Stimulated activated CD8-positive, alpha-beta memory T cell treated with anti-CD3 and anti-CD28 coated beads, Interleukin-4, amount 100 ng/mL, for 1 hour (primary cell): ENCODE measurements at places on chromosomes 1 and 21.

DNA sequence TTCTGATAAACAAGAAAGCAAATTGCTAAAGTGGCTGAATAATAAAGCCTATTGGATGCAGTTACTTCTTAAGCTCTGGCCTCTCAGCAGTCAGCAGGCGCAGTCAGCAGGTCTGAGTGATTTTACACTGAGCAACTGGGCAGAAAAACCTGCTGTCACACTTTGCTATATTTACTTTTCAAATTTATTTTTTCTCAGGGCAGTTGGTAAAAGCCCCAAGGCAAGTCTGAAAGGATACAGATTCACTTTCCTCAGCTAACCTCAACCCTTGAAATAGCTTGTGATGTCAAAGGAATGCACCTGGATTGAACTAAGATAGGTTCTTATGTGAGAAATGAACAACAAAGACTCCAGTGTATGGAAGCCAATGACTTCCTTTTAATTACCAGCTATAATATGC, 34.0 kb downstream of the ATP5PF start:
- DNase-seq: no peak

GRCh38 chr1:220164116-220164515, 70.2 kb downstream of the IARS2 start:
- DNase-seq: no peak

DNA sequence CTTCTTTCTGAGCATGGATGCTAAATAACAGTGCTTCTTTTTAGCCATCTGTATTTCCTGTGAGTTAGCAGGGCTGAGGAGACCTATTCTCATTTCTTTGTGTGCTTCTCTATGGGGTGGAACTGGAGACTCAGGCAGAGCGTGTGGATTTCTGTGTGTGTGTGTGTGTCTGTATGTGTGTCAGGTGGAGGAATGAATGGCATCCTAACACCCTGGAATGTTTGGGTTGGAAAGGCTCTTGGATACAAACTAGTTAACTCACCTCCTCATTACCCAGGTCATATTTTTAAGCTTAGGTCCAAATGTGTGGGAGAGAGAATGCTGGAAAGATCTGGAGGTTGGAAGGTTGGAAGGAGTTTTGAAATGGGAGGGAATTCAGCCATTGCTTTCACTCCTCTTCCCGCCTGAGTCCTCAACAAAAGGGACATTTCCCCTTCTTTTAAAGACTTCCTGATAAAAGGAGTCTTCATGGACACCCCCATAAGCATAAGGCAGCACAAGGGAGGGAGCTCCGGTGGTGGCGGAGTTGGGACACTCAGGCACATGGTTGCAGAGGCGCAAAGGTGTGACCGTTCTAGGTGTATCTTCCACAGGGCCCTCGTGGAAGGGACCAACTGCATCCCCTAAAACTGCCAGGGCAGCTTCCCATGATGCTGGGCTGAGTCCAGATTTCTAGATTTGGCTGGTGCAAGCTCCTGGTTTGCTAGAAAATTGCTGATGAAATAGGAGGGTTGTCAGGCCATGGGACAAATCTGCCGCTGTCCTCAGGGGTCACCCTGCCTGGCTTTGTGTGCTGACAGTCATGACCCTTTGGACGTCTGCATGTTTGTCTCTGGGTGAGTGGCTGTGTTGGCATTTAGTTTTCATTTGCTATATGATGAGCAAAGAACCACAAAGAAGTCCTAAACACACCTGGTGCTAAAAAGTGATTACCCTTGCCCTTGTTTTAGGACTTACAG, 37.6 kb downstream of the MTARC1 start:
- no peak for DNase-seq

- no peak for DNase-seq
Measured at GRCh38 chr1:184004935-184005334, 32.6 kb downstream of the COLGALT2 start.

DNA sequence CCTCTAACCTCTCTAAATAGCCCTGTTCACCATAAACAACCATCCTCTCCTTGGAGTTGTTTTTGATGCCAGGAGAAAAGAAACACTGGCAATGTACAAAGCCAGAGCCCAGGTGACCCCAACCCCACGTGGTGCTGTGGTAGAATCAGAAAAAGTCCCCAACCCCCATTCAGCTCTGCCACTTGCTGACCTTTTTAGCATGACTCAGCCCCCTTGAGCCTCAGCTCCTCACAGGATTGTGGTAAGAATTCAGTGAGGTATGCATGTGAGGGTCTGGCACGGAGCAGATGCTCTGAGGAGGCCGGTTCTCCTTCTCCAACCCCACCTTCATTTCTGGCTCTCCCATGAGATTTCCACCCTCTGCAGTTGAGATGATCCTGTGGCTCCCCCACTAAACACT, 11.1 kb upstream of the CHI3L1 start:
- no peak for DNase-seq

GRCh38 chr21:33893917-33894316, 21.7 kb downstream of the ATP5PO start:
- no peak for DNase-seq

GRCh38 chr1:167137332-167137781, 43.5 kb downstream of the STYXL2 start:
- DNase-seq: no peak

GRCh38 chr1:7989762-7990428, 28.4 kb downstream of the PARK7 start:
- no peak for DNase-seq

DNA sequence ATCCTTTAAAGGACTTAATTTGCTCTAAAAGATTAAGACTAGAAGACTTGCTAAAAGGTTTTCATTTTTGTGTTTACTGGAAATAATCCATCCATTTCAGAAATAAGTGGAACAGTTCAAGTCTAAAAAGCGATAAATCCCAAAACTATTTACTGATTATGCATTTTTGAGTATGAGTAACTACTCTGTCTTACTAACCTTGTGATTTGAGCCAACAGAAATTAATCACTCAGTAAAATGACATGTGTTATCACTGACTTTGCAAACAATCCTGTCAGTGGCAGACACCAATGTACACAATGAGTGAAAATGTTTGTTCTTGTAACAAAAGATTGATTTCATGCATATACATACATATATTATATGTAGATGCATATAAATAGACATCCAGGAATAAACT, 218.0 kb downstream of the DENND1B start:
- DNase-seq: no peak

DNA sequence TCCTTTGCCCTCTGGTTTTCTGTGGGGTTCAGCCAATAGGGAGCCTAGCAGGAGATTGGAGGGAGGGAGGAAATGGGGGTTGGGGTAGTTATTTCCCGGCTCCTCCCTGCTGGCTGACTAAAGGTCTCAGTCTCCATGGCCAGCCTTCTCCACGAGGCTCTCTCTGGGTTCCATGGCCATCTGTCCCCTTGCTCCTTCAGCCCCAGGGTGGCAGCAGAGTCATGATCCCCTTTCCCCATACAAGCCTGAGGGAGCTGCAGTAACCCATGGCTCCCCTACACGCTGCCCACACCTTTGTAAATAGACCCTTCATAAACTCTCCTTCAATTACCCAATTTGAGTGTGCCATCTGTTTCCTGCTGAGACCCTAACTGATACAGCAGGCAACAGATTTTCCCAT, 176.1 kb upstream of the CSF3R start:
- no peak for DNase-seq

- DNase-seq: no peak
Measured at GRCh38 chr1:8171751-8172464, 145.8 kb upstream of the ERRFI1 start.

- no peak for DNase-seq
Measured at GRCh38 chr1:13802782-13803545, 103.0 kb downstream of the PRDM2 start.

DNA sequence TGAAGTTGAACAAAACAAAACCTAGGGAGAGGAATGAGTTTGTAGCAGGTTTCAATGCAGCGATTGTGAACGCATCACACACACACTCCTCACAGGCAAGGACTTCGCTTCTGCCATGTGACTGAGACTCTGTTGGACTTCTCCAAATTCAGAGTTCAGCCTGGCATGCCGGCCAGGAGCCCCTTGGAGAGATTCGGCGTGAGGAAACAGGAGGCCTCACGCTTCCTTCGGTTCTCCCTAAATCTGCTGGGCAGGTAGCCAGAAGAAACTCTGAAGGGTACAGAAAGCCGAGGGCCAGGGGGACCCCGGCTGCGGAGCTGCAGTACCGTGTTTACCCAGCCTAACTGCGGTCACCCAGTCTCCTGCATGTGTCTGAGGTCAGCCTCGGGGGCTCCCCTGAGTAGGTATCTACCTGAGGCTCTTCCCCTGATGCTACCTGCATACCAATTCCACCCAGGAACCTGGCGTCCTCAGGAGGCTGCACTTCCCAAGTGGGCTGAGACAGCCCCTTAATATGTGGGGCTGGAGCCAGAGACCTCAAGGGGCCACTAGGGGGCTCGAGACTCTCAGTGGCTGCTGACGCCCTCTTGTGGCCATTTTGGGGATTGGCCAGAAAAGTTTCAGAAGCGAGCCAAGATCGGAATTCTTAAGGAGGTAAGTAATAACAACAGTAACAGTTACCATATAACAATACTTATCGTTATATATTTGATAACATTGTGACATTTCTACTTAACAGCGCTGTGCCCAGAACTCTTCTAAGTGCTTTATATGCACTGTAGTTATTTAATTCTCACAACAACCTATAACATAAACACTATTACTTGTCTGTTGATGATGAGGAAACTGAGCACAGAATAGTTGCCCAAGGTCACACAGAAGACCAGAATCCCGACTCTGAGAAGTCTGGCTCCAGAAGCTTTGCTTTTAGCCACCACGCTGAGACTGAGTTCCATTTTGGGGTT, 2.7 kb upstream of the ANXA9 start:
- peak; percentile 78 for DNase-seq

DNA sequence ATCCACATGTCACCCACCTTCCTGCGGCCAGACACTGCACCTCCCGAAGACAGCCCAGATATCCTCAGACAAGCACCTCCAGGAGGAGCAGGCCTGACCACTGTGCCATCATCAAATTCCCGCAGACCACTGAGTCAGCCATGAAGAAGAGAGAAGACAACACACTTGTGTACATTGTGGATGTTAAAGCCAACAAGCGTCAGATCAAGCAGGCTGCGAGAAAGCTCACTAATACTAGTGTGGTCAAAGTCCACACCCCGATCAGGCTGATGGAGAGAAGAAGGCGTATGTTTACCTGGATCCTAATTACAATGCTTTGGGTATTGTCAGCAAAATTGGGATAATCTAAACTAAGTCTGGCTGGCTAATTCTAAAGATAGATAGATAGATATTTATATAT, 41.4 kb upstream of the BECN2 start:
- no peak for DNase-seq

DNA sequence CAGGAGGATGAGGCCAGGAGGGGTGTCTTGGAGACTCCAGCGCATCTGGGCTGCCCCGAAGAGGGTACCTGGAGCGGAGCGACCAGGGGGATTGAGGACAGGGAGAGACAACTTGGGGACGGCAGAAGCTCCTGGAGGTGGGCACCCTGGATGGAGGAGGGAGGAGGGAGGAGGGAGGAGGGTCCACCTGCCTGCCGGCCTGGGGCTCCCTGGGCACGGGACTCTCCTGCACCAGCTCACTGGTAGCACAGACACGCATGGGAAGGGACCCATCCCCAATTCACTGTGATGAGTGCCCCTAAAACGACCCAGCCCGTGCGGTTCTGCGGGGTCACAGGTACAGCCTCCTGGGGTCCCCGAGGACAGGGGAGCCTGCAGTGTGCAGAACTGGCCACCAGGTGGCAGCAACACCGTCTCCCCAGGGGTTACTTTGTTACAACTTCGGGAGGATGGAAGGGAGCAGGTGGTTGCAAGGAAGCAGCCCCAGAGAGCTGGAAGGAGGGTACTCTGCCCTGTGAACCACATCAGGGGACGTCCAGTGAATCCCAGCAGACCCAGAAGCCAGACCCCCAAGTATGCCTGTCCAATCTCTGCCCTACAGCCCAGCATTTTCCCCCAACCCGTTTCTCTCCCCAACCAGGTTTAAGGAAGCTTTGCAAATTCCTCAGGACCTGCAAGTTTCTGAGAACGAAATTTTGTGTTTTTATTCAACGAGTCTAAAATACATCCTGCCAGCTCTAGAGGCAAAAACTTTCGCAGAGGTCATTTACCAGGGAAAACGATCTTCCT, 482.4 kb downstream of the NPHP4 start:
- peak; percentile 56 for DNase-seq

- DNase-seq: no peak
Measured at GRCh38 chr1:154093699-154094098, 61.2 kb downstream of the NUP210L start.

- no peak for DNase-seq
Measured at GRCh38 chr1:109547463-109548320, 723 bp upstream of the GNAI3 start.

GRCh38 chr1:228321895-228322294, 84.7 kb downstream of the TRIM11 start:
- DNase-seq: no peak

DNA sequence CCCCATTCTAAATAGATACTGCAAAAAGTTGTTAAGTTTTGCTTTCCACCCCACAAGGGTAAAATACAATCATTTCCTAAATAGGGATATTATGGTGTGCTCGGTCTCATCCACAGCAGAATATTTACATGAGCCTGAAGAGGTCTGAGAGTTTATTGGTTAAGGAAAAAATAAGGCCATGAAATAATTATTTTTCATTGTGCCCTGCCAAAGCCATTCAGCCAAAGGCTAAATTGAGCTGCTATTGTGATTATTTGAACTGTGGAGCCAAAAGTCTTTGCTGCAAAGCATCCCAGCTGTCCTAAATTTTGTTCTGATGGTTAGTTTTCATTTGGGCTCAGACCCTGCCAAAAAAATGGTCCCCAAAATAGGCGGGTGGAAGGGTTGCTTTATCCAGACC, 298.7 kb upstream of the ESRRG start:
- no peak for DNase-seq

- peak; percentile 57 for DNase-seq
Measured at GRCh38 chr1:211654838-211655787, 20.3 kb downstream of the NEK2 start.

DNA sequence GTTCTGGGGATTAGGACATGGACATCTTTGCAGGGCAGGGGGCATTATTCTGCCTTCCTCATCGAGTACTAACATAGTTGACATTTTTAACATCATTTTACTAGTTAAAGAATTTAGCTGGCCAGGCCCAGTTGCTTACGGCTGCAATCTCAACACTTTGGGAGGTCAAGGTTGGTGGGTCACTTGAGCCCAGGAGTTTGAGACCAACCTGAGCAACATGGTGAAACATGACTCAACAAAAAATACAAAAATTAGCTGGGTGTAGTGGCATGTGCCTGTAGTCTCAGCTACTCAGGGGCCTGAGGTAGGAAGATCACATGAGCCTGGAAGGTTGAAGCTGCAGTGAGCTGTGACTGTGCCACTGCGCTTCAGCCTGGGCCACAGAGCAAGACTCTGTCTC, 29.8 kb upstream of the THEM4 start:
- DNase-seq: no peak

- no peak for DNase-seq
Measured at GRCh38 chr1:165612062-165612461, 19.0 kb upstream of the MGST3 start.

DNA sequence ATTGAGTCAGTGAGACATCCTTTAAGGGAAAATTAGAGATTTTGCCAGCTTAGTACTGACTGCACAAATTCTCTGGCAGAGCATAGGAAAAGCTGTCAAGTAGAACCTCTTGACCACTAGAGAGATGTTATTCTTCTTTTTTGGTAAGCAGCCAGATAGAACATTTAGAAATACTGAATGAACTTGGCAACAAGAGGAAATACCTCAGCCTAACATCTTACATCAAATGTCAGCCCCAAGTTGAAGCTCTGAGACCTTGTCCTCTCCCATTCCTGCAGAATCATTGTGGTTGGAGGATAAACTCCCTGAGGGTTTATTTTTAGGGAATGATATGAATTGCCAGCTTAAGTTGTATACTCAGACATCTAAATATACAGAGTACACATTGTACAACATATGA, 53.5 kb downstream of the MIGA1 start:
- no peak for DNase-seq
